ENCODE measurements at places on chromosomes 16 and 17.

DNA sequence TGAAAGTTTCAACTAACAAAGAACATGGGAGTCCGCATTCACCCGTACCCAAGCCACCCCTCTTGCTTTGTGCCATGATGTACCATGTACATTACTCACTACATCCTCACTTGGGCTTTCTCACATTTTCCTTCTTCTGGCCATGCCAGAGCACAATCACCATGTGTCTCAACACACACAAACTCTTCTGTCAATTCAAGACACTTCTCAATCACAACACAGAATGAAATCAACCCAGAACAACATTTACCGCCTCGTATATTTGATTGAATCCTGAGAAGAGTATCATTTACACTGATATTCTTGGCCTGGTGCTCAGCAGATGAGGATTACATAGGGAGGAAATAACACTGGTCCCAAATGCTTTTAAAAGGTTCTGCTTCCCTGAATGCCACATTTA is 4.5 kb downstream of the ADAMTS18 start:
- DNase-seq, result no peak

DNA sequence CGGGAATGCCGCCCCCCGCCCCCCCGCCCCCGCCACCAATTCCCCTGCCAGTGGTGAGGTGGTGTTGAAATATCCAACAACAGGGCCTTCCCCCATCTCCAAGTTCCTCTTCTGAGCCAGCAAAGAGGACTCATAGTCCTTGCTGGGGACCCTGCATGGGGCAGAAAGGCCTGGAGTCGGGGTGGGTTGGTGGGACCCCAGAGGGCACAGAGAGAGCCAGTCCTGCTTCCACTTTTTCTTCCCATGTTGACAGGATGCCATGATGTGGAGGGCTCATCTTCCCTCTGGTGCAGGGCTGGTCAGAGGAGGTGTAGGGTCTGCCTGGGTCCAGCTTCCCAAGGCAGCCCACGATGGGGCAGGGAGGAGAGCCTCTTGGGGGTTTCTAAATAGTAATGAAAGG is 49.0 kb upstream of the PIK3R6 start:
- DNase-seq, result no peak

DNA sequence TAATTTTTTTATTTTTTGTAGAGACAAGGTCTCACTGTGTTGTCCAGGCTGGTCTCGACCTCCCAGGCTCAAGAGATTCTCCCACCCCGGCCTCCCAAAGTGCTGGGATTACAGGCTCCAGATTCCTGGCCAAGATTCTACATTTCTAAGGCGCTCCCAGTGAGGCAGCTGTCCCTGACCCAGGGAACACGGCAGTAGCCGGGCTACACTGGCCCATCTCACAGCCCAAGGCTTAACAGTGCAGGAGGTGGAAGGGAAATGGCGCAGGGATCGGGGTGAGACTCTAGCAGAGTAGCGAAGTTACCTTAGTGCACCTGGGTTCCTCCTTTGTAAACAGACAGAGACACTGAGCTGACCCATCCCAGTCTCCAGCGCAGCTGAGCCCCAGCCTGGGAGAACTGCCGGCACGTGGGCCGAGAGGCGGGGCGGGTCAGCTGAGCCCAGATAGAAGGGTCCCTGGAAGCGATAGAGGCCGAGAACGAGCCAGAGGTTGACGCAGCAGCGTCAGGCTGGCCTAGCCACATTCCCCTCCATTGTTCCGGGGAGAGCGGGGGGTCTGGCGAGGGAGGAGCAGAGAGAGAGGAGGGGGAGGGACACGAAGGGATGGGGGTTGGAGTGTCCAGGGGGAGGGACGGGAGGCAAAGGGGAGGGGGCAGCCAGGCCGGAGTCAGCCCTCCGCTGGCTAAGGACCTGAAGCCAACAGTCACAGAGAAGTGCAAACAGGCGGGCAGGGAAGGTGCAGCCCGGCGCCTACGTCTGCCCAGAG is 2.5 kb downstream of the CARHSP1 start:
- DNase-seq, result peak; percentile 46

GRCh38 chr17:29430275-29430674 is 40.1 kb downstream of the TAOK1 start:
- DNase-seq, result no peak

DNA sequence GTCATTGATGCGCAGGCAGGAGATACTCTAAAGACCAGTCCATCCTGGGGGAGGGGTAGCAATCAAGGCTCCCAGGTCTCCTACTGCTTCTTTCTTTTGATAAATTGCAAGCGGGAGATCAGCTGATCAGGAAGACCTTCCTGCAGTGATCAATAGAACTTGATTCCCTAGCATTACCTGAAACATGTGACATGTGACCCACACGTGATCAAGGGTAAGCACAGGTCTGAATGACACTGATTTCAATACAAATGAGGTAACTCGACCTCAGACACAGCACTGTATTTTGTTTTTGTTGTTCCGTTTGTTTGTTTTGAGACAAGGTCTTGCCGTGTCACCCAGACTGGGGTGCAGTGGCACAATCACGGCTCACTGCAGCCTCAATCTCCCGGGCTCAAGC is 39.6 kb upstream of the MLYCD start:
- DNase-seq, result no peak

DNA sequence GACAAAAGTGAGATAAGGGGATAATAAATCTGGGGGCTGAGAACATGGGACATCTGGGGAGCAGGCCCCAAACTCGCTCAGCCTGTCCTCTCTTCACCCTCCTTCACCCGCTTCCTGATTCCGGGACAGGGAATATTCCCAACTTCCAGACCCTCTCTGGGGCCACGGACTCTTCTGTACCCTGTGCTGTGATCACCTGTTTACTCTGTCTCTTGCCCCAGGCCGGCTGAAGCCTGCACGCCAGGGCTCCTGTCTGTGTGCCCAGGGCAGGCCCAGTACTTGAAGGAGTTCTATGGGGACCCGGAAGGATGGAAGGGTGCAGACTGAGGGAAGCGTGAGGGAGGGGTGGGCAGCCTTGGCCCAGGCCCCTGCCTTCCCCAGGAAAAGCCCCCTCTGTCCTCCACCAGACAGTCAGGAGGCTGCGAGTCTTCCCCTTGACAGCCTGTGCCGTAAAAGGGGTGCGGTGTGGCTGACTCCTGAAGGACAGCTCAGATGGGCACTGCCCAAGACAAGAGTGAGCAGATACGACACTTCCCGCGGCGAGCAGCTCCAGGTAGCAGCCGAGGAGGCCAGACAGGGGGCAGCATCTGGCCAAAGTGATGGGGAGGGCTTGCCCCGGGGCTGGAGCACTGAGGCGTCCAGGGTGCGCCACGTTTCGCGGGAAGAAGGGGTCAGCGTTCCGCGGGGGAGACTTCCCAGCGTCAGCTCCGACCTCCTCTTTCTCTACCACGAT is 1.0 kb upstream of the CCNF start:
- DNase-seq, result no peak

- no peak for DNase-seq
Measured at GRCh38 chr17:74772053-74772452, 4.1 kb downstream of the NAT9 start.

GRCh38 chr17:78977997-78978973 is 1.4 kb downstream of the LGALS3BP start:
- DNase-seq, result no peak

GRCh38 chr16:66551348-66551759 is 1.0 kb upstream of the CKLF start:
- DNase-seq, result peak; percentile 36

- DNase-seq, result no peak
Measured at GRCh38 chr17:3921006-3921405, 4.7 kb upstream of the P2RX1 start.

GRCh38 chr17:11293480-11293879 is 52.5 kb downstream of the SHISA6 start:
- DNase-seq, result no peak

DNA sequence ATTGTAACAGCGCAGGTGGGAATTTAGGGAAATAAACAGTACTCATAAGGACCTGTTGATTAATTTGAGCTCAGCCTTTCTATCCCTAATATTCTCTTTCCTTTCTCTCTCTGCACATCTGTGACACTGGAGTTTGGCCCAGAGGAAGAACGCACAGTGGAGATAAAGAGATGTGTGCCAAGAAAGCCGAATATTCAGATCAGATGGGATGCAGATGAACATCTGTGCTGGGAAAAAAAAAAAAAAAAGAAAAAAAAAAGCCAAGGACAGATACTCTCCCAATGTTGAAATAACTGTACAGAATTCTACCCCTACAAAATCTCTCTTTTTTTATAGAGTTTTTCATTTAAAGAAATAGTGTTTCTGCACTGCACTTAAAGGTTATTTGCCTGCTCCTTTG is 485.4 kb downstream of the KCNJ2 start:
- DNase-seq, result peak; percentile 46

DNA sequence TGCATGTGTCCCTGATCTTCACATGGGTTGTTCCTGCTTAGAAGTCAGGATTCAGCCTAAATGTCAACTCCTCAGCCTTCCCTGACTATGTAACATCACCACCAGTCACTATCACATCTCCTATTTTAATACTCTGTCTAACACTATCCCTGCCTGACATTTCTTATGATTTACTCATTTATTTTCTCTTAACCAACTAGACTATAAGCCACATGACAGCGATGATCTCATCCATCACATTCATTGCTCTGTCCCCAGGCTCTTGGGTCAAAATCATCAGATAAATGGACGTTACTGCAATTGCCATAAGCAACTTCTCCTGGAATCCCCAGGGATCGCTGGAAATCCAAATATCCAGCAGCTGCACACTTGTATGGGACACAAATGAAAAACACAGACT is 15.7 kb downstream of the CDRT4 start:
- DNase-seq, result no peak

DNA sequence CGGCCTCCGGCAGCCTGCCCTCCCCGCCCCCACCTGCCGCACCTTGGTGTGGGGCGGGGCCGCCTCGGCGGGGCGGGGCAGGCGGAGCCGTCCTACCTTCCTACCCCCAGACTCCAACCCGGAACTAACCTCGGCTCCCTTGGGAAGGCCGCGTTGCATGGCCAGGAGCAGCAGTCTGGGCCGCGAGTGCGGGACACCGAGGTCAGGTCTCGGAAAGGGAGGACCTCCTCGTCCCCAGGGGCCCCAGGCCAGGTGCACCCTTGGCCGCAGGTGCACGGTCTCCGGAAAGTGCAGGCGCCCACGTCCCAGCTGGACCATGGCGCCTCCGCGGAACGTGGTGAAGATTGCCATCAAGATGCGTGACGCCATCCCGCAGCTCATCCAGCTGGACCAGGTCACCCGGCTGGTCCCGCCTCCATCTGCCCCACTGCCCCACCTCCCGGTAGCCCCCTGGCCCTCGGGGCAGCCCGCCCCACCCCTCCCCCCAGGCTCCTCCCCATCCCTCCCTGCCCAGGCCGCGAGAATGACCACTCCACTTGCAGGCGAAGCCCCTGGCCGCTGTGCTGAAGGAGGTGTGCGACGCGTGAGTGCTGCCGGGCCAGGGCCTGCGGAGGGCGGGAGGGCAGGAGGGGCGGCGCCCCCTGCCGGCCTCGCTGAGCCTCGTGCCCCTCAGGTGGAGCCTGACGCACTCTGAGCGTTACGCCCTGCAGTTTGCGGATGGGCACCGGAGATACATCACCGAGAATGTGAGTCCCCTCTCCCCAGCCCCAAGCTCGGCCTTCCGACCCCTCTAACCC is at the start of gene ELMO3:
TSS of gene ELMO3 (plus strand) at position 121 of the 797 bp plus-strand sequence. CDS start at position 317, 196 bp downstream.
- DNase-seq, result no peak

GRCh38 chr17:75913537-75914210 is 9.0 kb upstream of the MRPL38 start:
- no peak for DNase-seq

DNA sequence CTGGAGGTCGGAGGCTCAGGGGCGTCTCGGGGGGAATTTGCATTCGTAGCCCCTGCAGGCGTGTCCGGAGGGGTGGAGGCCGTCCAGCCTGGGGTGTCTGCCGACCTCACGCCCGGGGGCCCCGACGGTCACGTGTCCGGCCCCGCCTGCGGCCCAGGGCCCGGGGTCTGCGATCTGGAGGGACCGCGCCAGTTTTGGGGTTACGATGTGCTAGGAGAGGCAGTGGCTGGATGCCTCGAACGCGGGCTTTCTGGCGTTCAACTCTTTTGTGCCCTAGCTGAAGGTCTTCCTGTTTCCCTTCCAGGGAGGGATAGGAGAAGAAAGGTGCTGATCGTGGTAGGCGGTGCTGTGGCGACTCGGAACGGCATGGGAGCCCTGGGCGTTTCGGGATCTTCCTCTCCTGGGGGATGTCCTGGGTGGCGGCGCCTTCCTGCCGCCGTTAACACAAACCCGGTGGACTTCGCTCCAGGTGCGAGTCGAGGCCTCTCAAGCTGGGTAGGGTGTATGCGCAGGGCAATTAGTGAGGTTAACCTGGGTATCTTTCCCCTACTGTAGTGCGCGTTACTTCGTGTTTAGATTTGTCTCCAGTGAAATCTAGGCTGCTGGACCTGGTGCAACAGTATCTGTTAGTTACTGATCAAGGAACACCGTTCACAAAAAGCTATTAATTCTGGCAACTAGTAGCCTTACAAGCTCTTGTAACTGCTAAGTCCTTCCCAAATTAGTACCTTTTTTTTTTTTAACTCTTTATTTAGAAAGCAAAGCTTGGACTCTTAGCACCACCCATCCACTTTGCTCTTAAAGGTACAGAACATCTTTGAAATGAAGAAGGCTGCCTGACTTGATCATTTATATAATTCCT is 1.3 kb downstream of the AKAP1 start:
- DNase-seq, result peak; percentile 30

DNA sequence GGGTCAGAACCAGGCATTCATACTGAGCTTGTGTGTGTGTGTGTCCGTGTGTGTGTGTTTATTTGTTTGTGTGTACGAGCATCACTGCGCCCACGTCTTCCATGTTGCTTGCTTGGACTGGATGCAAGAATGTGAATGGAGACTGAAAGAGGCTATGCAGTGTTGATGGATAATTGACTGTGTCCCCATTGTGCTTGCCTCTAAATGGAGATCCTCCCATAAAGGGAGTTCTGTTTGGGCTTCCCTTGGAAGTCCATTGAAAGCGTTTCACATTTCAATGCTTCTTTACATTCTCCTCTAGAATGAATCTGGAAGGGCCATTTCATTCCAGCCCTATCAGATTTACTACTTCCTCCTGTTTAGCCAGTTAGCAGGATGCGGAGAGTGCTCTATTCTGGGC is 124.0 kb downstream of the GP2 start:
- DNase-seq, result no peak

DNA sequence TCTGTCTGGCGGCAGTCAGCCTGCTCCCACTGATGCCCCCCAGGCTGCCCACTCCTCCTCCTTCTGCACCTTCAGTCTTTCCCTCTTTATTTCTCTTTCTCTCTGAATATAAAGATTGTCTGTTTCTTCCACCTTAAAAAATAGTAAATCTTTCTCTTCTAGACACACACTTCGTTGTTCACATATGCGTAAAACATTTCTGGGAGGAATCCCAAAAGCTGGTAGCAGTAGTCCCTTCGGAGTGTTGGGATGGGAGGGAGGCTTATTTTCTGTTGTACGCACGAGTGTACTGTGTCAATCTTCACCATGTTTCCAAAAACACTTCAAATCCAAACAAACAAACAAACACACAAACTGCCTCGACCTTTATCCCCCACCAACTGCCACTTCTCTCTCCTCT is 9.9 kb downstream of the OSBPL7 start:
- DNase-seq, result no peak

GRCh38 chr17:42895185-42895555 is 5.4 kb upstream of the G6PC1 start:
- no peak for DNase-seq

DNA sequence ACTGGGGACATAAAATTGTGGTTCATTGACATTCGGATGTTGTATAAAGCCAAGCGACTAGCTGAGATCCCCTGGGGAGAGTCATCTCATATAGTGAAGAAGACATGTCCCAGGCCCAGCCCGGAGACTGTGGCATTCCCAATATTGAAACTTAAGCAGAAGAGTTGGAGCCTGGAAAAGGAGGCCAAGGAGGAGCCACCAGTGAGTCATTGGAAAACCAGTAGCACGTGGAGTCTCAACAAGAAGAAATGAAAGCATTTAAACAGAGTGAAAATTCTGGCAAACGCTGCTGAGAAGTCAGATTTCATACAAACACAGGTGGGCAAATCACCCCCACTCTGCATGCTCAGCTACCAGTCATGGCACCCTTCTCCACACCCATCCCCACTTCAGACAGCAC is 9.4 kb upstream of the ELAC2 start:
- DNase-seq, result no peak

Measured in COR-L47 (cell line).